ENCODE measurements at places on chromosomes 2 and 18.

DNA sequence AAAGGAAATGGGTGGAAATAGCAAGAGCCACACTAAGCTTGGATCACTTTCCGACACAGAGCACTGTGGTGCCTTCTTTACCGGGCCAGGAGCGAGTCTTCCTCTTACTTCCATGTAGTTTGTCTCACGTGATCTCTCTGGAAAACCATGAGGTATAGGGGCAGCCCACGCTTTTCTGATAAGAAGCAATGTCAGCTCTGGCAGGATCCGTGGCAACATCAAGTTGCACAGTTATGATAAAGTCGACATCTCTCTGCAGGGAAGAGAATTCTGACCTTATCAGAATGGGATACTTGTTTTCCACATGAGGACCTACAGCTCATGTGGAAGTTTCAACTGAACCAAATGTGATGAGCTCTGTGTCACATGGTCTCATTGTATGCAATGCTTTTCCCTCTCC lies 29.5 kb downstream of the MSGN1 start:
- no peak for DNase-seq

DNA sequence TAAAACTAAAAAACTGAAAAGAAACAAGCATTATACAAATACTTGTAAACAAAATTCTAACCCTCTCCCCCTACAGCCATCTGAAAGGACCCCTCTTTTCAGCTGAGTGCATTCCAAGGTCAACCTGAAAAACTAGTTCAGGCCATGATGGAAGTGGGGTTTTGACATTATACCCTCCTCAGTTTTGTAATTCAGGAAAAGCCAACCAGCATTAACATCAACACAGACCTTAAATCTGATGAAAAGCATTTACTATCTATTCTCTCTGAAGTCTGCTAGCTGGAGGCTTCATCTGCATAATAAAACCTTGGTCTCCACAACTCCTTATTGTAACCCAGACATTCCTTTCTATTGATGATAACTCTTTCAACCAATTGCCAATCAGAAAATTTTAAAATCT lies 302.2 kb downstream of the CNTNAP5 start:
- DNase-seq: no peak

DNA sequence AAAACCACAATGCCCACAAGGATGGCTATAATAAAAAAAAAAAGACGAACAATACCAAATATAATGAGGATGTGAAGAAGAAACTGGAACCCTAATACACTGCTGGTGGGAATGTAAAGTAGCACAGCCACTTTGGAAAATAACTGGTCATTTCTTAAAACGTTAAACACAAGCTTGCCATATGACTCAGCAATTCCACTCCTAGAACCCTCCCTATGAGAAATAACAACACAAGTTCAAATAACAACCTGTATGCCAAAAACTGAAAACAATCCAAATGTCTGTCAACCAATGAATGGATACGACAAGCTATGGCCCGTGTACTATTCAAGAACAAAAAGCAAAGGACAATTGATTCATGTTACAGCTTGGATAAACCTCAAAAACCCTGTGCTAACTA lies 7.0 kb upstream of the ALPK2 start:
- no peak for DNase-seq

DNA sequence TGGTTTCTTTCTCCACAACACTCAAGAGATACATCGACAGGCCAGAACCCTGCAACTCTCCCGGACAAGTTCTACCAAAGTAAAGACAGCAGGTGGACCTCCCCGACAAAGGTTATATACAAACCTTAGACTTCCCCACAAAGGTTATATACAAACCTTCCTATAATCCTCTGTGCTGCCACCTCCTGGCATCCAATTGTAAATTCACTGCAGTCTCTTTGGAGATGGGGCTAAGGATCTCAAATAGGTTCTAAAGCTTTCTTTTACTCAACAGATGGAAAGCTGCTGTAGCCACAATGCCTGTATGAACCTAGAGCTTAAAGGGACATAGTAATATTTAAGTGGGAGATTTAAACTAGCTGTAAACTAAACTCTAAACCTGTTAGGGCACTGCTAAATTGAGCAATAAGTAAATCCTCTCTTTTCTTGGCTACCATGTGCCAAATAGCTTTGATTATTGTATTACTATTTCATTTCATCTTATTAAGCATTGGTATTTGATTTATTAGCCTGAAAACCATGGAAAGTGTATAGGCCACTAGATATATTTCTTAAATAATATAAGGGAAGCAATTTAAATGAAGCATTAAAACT lies 9.8 kb upstream of the MREG start:
- DNase-seq: peak; percentile 28

DNA sequence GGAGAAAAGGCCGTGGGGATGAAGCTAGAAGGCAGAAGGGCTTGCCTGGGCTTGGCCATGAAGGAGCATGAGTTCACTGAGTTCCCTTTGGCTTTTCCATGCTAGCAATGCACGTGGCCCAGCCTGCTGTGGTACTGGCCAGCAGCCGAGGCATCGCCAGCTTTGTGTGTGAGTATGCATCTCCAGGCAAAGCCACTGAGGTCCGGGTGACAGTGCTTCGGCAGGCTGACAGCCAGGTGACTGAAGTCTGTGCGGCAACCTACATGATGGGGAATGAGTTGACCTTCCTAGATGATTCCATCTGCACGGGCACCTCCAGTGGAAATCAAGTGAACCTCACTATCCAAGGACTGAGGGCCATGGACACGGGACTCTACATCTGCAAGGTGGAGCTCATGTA lies 2.9 kb downstream of the CTLA4 start:
- DNase-seq: no peak

GRCh38 chr2:157336137-157337010 lies 10.8 kb upstream of the ERMN start:
- peak; percentile 11 for DNase-seq

DNA sequence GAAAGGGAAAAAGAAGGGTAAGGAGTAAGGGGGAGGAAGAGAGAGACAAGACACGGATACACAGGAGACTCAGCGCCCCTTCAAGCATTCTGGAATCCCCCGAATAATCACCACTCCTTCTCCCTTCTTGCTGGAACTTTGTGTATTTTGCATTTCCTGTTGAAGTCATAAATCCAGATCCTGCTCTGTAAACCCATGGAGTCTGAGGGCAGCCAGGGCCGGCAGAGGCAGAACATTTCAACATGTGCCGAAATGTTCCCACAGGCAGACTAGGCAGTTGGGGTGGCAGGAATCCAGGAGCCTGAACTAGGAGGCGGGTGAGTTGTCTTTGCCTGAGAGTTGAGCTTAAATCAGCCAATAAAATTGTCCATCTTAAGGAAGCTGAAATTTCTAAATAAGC lies 193.1 kb downstream of the SH3RF3 start:
- DNase-seq: no peak

DNA sequence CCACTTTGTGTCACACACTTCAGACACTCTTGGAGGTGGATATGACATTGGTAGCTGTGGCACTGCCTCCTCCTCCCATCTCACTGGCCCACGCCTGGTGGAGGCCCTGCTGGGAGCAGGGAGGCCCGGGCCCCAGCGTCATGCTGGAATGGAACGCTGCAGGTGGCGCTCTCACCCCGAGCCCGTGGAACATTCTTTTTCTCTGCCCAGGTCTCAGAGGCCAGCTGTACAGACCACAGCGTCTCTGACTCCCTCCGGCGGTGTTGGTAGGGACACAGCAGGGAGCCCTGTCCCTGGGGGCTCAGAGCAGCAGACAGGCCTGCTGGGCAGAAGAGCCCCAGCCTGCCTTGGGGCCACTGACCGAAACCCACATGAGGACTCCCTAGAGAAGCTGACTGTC lies 218.1 kb downstream of the TWIST2 start:
- DNase-seq: no peak

- no peak for DNase-seq
These were observed 204.6 kb downstream of the AGAP1 start for GRCh38 chr2:235698491-235698890.

GRCh38 chr2:217895070-217895635 lies 107.6 kb downstream of the TNS1 start:
- DNase-seq: no peak
